G401 (cell line): ENCODE measurements at places on chromosomes 16 and 17. TPM values are rescaled to one million over a fixed set of nuclear protein-coding genes. Genes with fewer than 3 reads are reported as not detected.
A peak's percentile ranks its signal among the peaks of the same experiment; 100 is the strongest.

DNA sequence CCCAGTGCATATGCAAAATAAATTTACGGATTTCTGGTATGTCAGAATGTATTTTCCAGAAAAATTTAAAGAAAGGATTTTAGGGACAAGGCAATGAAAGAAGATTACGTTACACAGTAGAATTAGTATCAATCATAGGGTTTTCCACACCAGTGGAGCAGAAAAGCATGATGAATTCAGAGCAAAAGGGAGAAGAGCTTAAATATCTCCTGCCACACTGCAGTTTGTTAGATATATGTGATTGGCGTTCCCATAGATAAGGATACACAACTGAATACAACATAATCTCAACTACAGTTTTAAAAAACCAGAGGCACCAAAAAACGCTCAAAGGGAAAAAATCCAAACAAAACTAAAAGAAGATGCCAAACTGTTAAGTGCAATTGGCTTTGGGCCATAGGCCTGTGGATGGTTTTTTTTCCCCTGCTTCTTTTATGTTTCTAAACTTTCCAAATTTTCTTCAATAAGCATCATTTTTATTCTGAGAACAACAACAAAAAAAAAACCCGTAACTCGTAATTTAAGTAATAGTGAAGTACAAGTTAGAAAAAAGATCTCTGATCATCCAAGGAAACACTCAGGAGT lies 22.3 kb downstream of the MARF1 start:
- no peak for DNase-seq

DNA sequence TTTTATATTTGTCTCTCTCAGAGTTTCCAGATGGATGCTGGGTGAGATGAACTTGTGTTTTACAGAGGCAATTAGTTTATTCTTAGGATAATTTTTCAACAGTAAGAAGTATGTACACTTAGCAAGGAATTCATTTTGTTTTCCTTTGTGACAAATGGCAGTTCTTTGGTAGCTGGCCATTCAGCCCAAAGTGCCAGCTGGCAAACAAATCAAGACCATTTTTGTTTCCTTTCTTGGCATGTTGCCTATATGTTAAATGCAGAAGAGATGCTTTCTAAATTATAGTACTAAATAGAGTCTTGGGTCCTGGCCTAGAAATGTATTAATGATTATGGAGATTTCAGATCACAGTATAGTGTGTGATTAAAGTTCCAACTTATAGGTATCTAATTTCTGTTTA lies 337.1 kb downstream of the CNTNAP4 start:
- DNase-seq = peak; percentile 88

DNA sequence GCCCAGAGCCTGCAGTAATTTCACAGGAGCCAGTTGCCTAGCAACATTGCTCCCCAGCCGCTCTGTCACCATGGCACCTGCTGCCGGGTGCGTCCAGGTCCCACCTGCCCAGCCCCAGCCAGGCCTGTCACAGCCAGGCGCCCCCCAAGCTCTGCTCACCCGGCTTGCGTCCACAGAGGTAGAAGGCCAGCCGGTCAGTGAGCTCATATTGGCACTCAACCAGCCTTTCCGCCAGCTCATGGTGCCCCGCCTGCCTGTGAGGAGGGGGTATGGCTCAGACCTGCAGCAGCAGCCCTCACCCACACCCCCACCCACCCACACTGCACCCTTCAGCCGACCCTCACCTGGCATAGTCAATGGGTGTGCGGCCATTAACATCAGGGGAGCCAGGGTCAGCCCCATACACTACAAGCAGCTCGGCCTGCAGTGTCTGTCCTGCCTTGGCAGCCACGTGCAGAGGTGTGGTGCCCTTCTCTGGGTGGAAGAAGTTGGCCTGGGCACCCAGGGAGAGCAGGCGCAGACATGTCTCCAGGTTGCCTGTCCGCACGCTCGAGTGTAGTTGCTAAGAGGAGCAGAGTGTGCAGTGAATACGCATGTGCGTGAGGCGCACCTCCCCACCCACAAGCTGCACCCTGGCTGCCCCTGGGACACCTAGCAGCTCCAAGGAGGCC lies 7.7 kb downstream of the GIT1 start:
- DNase-seq = peak; percentile 63

- DNase-seq = no peak
These were observed 150.9 kb downstream of the HS3ST3B1 start for GRCh38 chr17:14451729-14452191.

- no peak for DNase-seq
These were observed 5.6 kb upstream of the TACO1 start for GRCh38 chr17:63595132-63595531.

GRCh38 chr16:69476920-69477443 lies 52.6 kb downstream of the CYB5B start:
- DNase-seq = no peak

GRCh38 chr17:8315764-8316217 lies 5.8 kb downstream of the ARHGEF15 start:
- DNase-seq = peak; percentile 31

DNA sequence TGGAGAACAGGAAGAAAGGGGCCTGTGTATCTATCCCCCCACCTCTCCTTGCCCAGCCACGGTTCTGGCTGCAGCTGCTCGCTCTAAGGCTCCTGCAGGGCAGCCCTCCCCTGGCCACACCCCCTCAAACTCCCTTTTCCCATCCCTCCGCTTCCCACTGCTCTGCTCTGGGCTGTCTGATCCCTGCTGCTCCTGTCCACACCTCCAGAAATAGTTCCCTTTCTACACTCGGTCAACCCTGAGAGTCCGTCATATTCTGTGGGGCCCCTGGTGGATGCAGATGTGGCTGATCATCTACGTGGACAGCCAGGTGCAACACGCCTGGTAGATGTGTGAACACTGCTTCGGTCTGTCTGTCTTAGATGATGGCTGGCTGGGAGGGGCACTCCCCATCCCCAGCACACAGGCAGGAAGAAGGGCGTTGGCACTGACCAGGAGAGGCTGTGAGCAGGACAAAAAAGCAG lies 19.3 kb upstream of the KRT19 start:
- DNase-seq = no peak

DNA sequence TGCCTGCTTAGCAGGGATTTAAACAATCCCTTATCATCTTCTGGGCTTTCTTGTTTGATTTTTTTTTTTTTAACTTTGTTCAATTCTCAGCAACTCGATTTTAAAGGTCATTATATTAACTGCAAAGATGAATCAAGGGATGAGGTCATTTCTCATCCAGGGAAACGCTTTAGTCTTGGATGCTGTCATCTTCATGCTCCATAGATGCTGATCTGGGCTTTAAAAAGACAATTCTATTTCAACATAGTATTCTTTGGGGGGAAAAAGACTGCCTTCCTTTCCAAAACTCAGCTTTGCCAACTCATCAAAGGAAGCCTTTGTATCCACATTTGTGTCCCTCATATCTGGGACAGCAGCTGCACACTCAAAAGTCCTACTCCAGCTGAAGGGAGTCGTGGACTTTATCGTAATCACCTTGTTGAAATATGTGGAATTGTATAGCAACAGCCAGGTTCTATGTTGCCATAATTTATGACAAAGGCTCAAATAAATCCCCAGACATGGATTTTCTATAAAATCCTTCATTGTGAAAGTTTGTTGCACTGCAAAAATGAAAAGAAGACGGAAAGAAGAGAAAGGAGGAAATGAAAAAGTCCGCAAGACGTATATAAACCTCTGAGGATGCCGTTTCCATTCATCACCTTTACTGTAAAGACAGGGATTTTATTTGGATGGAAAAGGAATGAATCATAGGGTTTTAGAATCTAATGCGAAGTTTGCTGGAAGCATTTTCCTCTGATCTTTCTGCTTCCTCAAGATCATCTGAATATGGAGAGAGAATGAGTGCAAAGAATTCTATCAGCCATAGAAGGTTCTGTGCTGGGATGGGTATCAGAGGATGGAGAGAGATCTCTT lies 48.6 kb upstream of the XYLT1 start:
- DNase-seq = no peak

- DNase-seq = no peak
These were observed 952 bp downstream of the CD300A start for GRCh38 chr17:74467221-74467951.

DNA sequence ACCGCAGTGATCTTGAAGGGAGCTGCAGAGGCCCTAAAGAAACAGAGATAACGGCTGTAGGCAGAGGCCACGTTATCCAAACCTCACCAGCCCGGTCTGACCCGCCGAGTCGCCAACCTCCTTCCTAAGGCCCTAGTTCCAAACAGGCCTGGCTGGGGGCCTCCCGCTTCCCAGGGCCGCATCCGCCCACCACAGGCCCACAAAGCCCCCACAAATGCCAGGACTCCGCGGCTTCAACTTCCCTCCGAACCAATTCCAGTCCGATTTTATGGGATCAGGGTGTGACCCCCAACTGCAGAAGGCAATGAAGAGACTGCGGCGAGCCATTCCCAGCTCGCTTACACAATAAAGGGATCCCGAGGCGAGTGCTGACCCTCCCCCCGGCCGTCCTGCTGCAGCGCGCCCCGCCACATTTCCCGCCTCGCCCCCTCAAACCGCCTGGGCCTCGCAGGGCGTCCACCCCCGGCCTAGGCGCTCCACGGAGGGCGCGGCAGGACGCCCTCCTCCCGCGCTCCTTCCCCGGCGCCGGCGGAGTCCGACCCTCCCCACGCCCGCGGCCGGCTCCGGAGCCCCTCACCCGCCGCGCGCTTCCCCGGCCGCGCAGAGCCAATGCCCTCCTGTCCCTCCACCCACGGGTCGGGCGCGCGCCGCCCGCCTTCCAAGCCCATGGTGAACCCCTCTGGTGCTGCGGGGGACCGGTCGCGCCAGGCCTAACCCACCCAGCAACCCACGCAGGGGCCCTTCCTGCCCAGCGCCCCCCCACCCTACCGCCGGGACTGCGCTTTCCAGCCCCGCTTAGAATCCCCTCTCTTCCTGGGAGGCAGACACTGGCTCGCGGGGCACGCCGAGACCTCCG lies 926 bp downstream of the MYH10 start:
- DNase-seq = peak; percentile 49

DNA sequence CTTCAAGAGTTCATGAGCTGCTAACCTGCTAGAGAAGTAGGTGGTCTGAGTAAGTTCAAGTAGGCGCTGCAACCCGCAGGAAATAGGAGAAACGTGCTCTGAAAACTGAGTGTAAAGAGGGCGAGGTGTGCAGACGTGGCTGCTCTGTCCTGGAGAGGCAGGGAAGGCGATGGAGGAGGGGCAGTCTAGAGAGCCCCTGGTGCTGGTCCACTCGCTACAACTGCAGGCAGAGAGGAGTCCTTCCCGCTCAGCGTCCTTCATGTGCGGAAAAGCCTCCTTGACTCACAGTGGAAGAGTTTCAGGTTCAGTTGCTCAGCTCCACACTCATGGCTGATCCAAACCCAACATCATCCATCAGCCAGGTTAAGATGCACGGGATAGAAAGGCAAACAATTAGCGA lies 12.1 kb downstream of the ABCA3 start:
- DNase-seq = no peak

- DNase-seq = no peak
These were observed 5.4 kb upstream of the CNGB1 start for GRCh38 chr16:57976331-57976796.

DNA sequence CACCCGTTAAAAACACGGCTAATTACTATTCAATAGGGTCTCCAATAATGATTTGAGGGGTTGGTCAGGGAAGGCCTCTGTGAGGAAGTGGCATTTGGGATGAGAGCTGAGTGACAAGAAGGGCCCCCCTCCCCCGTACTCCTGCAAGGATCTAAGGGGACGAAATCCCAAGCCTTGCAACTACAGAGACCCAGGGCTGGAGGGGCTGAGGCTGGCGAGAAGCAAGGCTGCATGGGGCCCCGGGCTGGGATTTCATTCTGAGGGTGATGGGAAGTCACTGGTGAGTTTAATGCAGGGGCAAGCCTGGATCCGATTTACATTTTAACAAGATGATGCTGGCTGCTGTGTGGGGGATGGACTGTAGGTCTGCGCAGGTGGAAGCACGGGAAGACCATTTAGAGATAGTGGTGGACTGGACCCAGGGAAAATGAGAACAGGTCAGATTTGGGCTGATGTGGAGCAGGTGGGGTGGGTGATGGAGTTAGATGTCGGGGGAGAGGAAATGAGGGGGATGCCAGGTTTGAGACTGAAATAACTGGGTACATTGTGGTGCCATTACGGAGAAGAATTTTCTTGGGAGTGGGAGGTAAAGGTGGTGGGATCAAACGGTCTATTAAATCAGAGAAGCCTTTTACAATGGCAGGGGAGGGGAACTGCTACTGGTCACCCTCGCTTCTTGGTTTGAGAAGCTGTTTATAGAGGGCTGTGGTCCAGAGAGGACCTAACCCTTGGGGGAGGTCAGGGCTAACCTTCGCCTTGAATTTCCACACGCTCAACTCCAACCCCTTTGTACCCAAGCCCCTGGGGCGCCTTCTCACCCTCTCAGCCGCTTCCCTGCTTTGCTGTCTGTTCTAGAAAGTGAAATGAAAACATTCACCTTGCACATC lies 932 bp upstream of the MYBBP1A start:
- no peak for DNase-seq

DNA sequence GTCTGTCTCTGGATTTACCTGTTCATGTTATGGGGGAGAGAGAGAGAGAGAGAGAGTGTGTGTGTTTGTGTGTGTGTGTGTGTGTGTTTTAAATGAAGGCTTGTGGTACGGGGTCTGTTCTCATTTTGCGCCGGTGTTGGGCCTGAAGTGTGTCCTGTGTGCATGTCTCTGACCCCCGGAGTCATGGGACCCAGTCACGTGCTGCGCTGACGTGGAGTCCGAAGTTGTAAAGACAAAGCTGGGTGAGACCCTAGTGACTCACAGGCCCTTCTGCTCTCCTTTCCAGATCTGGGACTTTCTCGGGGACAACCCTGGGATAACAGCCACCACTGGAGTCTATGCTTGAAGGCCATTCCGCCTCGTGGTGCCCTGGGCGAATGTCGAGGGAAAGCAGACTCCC lies 35.0 kb downstream of the JPH3 start:
- DNase-seq = no peak

DNA sequence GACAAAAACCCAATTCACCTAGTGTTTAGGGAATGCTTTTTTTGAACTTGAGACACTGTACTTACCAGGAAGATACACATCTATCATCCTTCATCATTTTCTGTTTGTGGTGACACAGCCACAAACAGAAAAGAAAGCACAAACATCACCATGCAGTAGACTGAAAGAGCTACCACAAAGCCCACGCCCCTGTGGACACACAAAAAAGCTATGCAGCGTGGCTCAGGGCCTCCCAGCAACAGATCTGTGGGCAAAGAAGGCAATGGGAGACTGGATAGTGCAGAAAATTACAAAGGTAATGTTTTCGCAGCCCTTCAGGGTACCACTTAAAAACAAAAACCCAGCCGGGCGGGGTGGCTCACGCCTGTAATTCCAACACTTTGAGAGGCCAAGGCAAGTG lies 9.6 kb downstream of the COTL1 start:
- no peak for DNase-seq

Gene JPH3
- total RNA-seq = 22.1 and 30.0 TPM in 2 replicates

Gene NACA2
- 0.25 and 0.47 TPM in 2 replicates for total RNA-seq

Gene TVP23B
- 46.6 and 47.7 TPM in 2 replicates for total RNA-seq

Gene ZG16B
- not detected in 2 replicates for total RNA-seq

Gene FA2H
- total RNA-seq = not detected in 2 replicates

Gene XAF1
- total RNA-seq = not detected in 2 replicates
